ENCODE measurements at places on chromosomes 3 and 15.

- DNase-seq: no peak
Measured at GRCh38 chr3:76177610-76178009, 392.3 kb upstream of the ZNF717 start.

- DNase-seq: no peak
Measured at GRCh38 chr15:22956257-22956977, 23.8 kb downstream of the CYFIP1 start.

DNA sequence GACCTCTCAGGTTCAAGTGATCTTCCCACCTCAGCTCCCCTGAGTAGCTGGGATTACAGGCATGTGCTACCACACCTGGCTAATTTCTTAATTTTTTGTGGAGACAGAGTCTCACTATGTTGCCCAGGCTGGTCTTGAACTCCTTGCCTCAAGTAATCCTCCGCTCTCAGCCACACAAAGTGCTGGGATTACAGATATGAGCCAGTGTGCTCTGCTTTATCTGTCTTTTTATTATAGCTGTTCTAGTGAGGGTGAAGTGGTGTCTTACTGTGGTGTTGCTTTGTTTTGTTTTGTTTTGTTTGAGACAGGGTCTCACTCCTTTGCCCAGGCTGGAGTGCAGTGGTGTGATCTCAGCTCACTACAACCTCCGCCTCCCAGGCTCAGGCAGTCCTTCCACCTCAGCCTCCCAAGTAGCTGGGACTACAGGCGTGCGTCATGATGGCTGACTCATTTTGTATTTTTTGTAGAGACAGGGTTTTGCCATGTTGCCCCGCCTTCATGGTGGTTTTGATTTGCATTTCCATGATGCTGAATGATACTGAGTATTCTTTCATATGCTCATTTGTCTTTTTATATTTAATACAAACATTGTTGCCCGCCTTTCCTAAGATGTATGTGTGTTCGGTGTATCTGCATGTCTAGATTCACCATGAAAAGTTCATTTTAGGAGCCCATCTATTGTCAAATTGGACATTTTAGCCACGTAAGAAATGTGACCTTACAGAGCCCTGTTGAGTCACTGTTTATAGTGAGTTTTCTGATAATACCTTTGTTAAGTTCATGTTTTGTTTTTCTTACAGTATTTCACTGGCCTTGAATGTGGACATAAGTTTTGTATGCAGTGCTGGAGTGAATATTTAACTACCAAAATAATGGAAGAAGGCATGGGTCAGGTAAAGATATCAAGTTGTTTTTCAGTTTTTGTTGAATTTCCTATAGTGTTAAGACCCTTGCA is 80.6 kb downstream of the ARIH1 start:
- DNase-seq: no peak

- DNase-seq: peak; percentile 17
Measured at GRCh38 chr3:136994772-136995516, 37.2 kb downstream of the IL20RB start.

DNA sequence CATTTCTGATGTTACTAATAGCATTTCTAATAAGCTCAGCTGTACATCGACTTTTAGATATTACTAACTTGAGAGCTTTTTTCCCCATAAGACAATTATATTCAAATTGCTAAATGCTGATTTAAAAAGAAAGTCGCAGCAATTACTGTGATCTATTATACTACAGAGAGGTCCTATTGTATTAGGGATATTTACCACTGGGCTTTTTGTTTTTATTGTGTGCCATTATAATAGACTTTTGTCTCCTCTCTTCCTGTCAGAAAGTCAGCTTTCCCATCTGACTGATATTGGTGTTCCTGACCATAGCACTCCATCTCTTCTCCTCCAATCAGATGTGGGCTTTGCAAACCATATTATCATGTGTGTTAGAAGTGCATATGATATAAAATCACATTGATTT is 27.2 kb upstream of the RYR3 start:
- DNase-seq: no peak

- no peak for DNase-seq
Measured at GRCh38 chr3:170077361-170077760, 39.6 kb downstream of the GPR160 start.

GRCh38 chr3:160963949-160964348 is 141.2 kb downstream of the B3GALNT1 start:
- no peak for DNase-seq

- no peak for DNase-seq
Measured at GRCh38 chr15:77195586-77195985, 124.7 kb upstream of the TSPAN3 start.

DNA sequence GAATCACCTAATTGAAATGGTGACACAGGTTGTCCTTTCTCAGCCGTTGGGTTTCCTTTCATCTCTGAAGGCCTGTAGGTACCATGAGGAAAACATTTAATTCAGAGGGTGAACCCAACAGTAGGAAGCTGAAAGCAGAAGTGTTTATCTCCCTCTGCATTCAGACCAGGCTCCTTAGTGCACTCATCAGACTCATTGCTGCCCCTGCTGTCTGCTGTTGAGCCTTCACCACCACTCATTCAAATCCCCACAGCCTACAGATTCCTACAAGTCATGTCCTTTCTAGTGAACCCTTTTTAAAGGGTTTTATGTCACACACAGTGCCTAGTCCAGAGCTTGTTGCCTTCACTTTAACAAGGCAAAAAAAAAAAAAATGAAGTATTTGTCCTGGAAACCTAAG is 13.4 kb downstream of the WDR48 start:
- no peak for DNase-seq

DNA sequence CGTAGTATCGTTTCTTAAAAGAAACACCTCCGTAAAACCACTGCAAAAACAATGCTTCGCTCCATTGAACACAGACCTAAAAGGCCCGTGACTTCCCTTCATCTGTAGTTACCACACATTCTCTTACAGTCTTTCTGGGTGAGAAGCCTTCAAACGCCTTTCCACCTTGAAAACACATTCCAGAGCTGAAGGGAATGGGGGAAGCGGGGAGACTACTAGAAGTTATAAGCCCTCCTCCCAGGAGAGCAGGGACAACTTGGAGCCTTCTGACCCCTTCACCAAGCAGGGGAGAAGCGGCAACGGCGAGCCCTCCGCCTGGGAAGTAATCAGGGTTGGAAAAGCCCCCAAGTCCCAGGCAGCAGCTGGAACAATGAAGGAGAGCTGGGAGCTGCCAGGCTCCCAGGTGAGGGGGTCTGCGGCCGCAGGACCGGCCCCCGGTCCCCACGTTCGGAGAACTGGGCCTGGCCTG is 461 bp downstream of the SECISBP2L start:
- DNase-seq: no peak

DNA sequence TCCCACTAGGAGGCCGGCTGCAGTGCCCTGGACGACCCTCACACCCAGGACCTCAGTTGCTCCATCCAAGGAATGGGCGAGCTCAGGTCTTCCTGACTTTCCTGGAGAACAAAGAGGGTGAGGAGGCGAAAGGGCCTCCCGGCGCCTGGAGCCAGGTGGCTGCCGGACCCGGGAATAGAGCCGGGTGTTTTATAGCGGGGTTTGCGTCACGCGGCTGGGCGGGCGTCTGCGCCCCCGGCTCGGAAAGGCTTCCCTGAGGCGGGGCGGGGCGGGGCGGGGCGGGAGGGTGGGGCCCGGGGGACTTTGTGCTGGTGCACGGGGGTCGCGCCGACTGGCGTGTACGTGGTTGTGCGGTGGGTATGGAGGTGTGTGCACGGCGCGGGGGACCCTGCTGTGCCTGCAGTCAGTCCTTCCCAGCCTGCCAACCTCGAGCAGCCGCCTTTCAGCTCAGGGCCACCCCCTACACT is 4.6 kb upstream of the PRKCD start:
- no peak for DNase-seq

GRCh38 chr3:41690766-41691563 is 270.9 kb downstream of the ULK4 start:
- DNase-seq: no peak

- no peak for DNase-seq
Measured at GRCh38 chr15:78360958-78361718, 21.0 kb downstream of the CRABP1 start.

- DNase-seq: no peak
Measured at GRCh38 chr3:189827108-189827507, 195.9 kb downstream of the TP63 start.

DNA sequence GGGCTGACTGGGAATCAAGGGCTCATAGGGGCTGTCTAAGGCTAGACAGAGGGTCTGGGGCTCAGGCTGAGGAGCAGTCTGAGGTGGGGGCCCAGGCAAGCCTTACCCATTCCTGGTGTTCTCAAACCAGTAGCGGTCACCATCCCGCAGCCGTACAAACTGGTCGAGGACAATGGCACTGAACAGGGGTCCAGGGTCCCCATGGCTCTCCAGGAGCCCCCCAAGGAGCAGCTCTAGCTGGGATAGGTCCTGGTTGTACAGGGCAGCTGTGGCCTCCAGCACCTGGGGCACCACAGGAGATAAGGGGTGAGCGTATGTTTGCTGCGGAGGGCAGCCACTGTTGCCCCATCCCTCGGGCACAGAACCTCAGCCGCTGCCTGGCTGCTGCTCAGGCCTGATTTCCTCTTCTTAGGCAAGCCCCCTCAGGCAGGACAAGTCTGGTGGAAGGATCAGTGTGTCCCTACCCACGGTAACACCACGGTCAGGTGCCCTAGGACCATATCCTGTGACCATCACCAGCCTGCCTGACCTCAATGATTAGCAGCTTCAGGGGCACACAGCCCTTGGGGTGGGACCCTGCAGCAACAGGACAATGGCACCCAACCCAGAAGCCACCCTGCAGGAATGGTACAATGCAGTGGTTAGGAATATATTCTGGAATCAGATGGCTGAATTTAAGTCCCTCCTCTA is 5.9 kb downstream of the DUOX2 start:
- no peak for DNase-seq

DNA sequence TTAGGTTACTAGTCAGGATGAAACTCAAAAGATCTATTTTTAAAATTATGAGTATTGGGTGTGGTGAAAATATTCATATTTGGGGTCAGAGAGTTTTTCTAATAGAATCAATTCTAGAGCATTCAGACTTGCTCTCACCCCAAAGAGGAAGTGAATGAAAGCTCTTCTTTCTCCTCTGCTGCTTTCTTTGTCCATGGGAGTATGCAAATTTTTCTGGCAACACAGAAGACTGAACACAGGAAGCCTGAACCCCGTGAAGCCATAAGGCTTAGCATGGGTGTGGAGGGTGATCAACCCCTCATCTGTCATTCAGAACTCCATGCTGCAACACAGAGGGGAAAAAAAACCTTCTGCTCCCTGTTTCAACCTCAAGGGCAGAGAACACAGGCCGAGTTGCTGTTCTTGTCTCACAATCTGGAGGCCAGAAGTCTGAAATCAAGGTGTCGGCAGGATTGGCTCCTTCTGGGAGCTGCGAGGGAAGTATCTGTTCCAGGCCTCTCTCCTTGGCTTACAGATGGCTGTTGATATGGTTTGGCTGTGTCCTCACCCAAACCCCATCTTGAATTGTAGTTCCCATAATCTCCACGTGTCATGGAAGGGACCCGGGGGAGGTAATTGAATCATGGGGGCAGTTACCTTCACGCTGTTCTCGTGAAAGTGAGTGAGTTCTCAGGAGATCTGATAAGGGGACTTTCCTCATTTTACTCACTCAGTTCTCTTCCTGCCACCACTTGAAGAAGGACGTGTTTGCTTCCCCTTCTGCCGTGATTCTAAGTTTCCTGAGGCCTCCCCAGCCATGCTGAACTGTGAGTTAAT is 33.7 kb upstream of the CD47 start:
- DNase-seq: no peak

DNA sequence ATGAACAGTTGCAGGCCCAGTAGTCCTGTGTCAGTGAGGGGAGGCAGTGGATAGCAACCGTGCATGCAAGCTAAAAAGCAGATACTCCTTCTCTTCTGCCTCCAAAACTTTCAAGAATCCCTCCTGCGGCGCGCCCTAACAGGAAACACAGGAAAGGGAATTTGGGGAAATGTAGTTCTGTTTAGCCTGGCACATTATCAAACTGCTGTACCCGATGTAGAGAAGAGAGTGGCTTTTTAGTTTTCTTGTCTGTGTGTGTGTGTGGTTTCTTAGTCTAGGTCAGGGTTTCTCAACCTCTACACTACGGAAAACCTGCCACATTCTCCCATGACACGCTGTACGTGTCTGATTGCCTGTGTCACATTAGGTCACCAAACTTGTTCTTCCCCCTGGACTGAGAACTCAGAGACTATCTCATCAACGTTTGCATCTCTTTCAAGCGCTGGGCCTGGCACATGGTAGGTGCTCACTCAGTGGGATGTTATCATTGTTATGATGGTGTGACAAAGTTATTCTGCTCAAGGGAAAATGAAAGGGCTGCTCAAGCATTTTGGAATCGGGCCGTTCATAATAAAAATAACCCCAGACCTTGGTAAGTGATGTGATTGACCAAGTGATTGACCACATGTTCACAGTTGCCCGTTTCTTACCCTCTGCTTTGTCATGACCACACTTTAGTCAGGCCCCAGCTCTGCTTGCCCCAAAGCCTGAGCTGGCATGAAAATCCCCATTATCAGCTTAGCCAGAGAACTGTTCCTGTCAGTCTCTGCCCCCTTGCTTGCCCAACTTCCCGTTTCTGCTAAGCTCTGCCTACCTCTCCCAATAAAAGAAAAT is 33.2 kb downstream of the TM4SF4 start:
- no peak for DNase-seq
